ENCODE measurements at places on chromosomes 6 and 20.

- DNase-seq: no peak
Measured at GRCh38 chr6:54706391-54706790, 140.2 kb upstream of the FAM83B start.

GRCh38 chr6:43770372-43771209, 580 bp downstream of the VEGFA start:
- no peak for DNase-seq

DNA sequence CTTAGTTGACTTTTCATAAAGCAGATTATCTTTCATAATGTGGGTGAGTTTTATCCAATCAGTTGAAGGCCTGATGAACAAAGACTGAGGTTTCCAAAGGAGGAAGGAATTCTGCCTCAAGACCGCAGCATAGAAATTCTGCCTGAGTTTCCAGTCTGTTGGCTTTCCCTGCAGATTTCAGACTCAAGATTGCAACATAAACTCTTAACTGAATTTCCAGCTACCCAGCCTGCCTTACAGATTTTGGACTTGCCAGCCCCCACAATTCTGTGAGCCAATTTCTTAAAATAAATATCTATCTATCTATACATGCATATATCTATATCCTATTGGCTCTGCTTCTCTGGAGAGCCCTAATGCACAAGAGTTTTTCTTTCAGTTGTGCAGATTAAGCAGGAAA, 57.3 kb upstream of the SMLR1 start:
- no peak for DNase-seq

- DNase-seq: peak; percentile 29
Measured at GRCh38 chr20:4666001-4666479, 55.7 kb upstream of the PRND start.

DNA sequence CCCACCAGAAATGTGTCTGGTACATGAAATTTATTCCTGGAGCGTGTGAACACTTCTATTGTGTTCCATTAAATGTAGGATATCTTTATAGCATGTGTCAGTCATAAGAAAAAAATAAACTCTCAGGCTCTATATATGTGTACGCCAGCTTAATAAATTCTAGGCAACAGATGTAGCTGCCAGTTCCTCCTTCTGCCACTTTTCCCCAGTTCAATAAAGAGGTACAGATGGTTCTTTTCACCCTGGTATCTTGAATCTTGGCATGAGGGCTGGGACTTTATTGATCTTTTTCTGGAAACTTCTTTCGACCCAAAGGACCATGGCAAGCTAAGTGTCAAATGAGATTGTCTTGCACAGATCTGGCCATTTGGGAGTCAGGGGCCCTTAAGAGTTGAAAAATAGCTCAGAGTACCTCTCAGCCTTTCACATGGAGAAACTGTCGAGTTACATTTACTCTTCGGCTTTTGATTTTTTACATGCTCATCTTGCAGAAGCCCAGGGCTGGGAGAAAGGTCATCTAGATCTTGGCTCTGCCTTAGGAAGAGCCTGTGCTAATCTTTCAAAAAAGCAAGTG, 240.9 kb downstream of the DOK5 start:
- no peak for DNase-seq

DNA sequence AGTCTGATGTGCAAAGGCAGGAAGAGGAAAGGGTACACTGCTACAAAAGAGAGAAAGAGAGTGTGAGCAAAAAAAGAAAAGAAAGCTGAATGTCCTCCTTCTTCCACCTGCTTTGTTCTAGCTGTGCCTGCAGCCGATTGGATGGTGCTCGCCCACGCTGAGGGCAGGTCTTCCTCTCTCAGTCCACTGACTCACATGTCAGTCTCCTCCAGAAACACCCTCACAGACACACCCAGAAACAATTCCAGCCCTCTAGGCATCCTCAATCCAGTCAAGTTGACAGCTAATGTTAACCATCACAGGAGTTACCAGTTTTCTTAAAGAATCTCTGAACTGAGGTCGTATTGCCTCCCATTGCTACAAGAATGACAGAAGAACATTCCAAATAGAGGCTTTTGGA, 411.9 kb upstream of the SASH1 start:
- no peak for DNase-seq

DNA sequence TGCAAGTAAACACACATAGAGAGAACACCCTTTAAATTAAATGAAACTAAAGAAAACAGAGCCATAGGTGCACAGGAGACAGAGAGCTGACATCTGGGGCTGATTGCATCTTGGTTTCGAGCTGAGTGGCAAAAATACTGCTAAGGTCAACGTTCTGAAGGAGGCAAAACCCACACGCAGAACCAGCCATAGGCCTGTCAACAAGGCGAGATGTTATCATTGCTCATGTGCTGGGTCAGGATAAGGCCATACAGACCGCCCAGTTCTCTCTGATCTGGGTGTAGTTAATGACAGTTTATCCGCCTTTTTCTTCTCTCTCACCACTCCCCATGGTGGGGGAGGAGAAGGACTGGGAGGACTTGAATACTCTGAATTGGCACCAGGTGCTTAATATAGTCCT, 4.5 kb upstream of the FAM110A start:
- DNase-seq: no peak

GRCh38 chr6:169082093-169082492, 171.6 kb downstream of the THBS2 start:
- no peak for DNase-seq

GRCh38 chr6:119065382-119065781, 13.1 kb downstream of the FAM184A start:
- DNase-seq: no peak

Data from activated CD4-positive, CD25-positive, alpha-beta regulatory T cell treated with anti-CD3 and anti-CD28 coated beads, Interleukin-2, amount 50 U/mL, for 16 hours (primary cell).